ENCODE measurements at places on chromosomes 4 and X.

DNA sequence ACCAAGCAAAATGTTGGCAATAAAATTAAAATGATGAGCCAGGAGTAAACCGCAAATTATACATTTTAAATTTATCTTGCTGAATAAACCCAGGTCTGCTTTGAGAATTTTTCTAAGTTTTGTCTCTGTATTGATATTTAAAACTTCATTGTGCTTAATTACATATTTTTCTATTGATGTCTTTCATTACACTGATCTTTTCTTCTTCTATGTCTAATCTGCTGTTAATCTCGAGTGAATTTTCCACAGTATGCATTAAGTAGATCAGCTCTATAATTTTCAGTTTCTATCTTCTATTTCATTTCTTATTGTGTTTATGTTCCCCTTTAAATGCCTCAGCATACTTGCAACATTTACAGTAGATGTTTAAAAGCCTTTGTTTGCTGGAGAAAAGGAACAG, 918.7 kb downstream of the FAT4 start:
- DNase-seq, result no peak

GRCh38 chr4:135508006-135508714, 1306.6 kb upstream of the PABPC4L start:
- DNase-seq, result no peak

DNA sequence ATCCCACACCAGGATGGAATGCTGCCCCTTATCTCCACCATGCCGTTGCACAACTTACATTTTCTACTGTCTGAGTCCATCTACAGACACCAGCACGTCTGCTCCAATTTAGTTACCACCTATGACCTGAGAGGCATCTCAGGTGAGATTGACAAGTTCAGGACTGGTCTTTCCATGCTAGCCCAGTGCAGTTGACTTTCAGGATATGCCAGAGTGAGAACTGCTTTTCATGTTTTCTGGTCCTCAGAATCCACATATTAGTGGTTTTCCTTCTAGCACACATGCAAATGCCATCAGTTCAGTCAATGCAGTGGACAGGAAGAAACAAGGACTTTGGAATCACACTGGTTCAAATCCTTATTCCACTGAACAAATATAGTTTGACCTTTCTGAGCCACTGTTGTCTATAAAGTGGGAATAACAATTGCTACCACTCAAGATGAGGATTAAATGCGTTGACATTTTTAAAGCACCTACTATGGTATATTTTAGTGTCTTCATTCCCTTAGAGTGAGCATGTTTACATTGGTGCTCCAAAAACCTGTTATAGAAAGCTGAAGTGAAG, 38.1 kb upstream of the ANXA3 start:
- DNase-seq, result no peak

DNA sequence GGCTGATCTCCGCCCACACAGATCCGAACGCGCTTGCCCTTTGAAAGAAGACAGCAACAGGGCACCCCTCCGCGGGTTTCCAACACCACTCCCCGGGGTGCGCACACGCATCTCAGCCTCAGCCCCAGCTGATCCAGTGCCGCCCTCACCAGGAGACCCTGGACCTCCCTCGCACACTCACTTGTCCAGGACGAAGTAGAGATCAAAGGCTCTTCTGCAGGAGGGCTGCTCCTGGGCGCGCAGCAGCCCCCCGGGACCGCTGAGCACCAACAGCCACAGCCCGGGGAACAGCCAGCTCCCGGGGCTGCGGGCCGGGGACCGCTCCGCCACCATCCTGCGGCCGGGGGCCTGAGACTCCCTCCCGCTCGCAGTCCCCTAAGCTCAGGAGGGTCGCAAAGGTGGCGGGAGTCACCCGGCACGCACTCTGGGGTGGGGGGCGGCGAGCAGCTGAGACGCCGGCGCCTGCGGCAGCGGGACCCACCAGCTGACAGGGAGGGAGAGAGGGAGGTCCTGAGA, 743 bp downstream of the ANTXR2 start:
- peak; percentile 56 for DNase-seq

DNA sequence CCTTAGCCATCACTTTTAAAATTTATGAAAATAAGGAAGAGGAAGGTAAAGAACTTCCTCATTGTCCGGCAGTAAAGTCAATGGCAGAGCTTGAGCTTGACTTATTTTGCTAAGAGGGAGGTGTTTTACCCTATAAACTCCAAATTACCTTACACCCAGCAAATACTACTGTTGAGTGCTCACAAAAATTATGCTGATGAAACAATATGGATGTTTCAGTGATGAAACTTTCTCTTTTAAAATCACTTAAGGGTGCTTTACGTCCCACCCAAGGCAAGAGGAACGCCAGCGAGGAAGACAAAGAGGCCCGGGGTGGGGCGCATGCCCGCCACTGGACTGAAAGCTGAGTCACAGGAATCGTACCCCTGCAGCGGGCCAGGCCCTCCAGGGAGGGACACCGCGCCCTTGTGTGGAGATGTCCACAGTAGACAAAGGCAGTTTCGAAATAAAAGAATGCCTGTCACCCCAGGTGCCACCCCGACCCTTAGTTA, 560 bp upstream of the TMSB4X start:
- no peak for DNase-seq

- DNase-seq, result no peak
Observed at GRCh38 chr4:153618833-153619232, 65.2 kb upstream of the TLR2 start.

DNA sequence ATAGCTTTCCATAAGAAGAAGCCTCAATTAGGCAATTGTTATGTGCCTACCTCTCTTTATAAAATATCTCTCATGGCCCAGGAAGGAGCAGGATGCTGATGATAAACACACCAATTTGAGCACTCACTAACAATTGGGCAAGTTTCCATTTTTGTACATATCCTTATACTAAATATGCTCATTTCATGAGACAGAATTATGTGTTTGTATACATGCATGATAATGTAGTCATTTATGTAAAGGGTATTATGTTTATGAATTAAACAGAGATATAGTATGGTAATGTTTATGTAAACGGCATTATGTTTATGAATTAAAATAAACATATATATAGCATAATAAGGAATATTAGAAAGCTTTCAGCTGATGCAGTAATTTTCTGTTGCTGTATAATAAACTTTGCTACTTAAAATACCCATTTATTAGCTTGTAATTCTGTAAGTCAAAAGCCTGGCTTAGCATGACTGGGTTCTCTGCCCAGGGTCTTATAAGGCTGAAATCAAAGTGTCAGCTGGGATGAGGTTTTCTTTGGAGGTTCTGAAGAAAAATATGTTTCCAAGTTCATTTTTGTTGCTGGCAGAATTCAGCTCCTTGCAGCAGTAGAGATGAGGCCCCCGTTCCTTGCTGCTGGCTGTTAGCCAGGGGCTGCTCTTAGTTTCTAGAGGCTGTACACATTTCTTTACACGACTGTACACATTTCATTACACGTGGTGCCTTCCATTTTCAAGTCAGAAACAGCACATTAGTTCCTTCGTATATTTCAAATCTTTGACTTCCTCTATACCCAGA, 89.0 kb downstream of the GLRA2 start:
- DNase-seq, result no peak

DNA sequence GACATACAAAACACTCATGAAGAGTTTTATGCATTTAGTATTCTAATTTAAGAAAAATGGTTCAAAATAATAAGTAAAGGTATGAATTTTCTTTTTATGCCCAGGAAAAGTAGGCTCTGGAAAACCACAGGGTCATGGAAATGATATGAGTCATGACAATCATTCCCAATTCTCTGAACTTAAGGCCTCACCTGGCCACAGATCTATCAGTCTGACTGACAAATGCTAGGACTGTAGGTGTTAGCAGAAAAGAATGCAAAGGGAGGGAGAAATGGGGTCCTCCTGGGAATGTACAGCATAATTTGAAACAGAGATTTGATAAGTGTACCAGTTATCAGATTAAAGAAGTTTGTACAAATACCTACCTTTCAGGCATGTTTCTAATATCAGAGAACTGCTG, 270.5 kb upstream of the ARSJ start:
- DNase-seq, result no peak

DNA sequence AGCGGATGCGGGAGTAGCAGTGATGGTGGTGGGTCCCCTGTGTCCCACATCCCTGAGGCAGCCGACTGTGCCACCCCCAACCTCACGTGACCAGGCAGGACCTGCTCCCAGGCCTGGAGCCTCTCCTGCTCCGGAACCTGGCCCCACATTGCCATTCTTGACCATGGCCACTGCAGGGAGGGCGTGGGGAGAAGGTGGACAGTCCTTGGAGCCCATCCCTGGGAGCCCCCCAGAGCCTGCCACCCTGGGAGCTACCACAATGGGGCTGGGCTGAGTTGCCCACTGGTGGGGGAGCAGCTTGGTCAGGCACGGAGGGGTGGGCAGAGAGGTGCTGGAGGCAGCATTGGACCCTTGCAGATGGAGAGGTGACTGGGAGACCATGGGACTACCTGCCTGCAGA, 36.8 kb downstream of the TMPRSS11A start:
- no peak for DNase-seq

GRCh38 chr4:158033416-158034120, 139.3 kb downstream of the GASK1B start:
- DNase-seq, result no peak

DNA sequence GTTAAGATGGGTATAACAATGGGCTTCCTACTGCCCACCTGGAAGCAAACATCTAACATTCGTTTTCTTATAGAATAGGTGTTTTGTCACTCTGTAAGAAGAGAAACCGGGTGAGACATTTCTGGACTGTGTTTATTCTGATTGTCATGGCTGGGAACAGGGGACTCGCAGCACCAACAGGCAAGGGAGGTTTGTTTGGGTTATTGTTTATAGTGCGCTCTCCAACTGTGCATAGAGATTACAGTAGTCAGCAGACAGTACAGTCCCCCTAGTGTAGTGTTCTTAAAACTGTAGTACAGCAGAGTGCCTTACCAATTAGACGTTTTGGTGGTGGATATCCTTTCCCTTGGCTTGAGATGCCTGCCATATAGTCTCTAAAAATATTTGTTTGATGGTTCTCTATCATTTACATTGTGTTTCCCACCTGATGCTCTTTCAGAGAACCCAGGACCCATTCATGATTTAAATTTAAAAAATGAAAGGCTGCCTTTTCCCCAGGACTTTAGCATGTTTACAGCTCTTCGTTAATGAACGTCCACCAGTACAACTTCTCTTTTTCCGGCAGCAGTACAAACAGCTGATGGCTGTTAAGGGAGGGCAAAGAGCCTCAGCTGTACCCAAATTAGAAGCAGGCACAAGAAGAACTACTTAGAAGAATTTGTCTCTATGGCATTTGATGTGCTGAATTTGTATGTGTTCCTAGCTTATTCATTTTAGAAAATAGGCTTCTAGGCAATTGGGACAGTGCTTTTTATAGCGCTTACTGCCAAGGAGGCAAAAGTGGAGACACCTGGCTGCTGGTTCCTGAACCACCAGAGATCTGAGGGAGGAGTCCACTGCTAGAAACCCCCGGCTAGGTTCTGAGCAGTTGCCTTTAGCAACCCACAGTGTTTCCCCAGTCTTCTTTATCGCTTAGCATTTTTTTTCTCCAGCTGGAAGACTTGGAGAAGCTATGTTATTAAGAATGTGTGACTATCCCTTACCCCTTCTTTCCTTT, 1.0 kb upstream of the RNF150 start:
- DNase-seq, result no peak

- DNase-seq, result no peak
Observed at GRCh38 chr4:24700118-24700517, 95.3 kb upstream of the SOD3 start.

GRCh38 chr4:5238173-5238572, 186.9 kb downstream of the STK32B start:
- no peak for DNase-seq

DNA sequence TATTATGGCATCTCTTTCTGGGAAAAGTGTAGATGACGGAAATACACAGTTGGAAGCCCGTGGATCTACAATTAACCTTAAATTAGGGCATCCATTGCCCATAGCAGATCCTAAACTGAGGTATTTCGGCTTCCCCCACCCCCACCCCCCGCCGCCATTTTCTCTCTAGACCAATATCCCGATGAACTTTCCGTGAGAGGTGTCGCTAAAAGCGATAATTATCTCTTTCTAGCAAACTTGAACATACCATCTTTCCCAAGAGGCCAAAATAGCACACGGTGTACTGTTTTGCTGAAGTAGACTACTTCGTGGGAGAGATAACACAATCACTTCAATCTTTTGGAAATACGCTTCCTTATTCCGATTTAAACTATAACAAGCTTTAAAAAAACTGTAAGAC, 554 bp downstream of the KLHL15 start:
- no peak for DNase-seq

GRCh38 chr4:123741906-123742305, 345.3 kb downstream of the SPRY1 start:
- DNase-seq, result no peak

DNA sequence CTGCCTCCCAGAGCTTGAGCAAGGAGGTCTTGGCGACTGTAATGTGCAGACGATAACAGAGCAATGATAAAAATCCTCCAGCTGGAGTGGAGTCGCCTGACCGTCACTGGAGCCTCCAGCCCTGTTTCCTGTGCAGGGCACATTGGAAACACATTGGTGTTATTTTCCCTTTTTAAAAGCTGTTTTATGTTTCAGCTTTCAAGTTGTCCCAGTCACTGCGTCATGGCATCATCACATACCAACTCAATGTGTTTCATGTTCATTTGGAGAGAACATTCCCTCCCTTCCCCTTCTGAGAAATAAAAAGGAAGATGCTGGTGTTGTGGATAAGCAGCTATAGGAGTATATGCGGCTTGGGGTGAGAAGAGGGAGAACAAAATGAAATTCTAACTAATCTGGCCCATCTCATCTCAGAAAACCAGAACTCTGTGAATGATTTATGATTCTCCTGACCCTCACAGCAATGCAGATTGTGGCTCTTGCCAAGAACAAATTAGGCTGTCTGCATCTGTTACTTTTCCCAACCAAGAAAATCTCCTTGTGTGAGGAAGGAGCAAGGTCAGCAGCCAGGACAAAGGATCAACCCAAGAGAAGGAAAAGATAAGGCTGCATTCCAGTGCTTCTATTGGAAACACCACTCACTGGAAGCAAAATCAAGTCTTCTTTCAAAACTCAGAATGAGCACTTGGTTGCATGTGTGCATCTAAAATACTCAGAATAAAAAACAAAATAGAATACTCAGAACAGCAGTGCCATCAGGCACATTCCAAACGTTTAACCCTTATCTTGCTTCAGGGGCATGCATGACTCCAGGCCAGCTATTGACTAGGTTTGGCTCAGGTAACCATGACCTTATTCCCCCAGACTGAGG, 134.4 kb downstream of the RASL11B start:
- DNase-seq, result no peak

DNA sequence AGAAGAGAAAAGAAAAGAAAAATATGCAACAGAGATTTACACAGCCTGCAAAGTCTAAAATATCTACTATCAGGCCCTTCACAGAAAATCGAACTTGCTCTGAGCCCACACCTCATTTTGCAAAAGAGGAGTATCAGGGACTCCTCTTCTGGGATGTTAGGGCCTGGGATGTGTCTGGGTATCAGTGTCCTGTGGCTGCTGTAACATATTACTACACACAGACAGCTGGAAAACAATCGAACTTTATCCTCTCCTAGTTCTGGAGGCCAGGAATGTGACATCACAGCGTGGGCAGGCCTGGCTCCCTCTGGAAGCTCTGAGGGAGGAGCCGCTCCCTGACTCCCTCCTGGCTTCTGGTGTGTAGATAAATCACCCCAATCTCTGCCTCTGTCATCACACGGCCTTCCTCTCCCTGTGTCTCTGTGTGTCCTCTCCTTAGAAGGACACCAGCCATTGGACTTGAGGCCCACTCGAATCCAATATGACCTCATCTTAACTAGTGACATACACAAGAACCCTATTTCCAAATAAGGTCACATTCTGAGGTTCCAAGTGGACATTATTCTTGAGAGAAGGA, 52.9 kb downstream of the PPP2R2C start:
- DNase-seq, result no peak
